Activated CD8-positive, alpha-beta memory T cell treated with anti-CD3 and anti-CD28 coated beads, Interleukin-2, amount 50 U/mL, for 4 hours (primary cell): ENCODE measurements at places on chromosomes 1 and 21.

DNA sequence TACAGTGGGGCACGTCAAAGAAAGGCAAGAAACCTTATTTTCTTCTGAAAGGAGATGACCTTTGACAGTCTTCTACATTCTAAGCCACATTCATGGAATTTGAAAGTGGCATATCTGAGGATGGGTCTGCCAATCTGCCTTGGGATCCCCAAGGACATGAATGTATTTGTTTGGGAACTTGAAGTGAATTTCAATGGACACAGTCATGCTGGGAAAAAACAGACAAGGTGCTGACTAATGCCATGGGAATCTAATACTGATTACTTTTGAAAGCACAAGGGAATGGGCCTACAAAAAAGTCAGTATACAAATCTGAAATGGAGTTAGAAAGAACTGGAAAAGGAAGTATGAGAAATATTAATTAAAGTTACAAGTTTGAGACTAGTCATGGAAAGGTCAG is 128.8 kb downstream of the KCNJ6 start:
- DNase-seq, result no peak

- DNase-seq, result no peak
Observed at GRCh38 chr1:53584777-53585107, 125.5 kb downstream of the DMRTB1 start.

DNA sequence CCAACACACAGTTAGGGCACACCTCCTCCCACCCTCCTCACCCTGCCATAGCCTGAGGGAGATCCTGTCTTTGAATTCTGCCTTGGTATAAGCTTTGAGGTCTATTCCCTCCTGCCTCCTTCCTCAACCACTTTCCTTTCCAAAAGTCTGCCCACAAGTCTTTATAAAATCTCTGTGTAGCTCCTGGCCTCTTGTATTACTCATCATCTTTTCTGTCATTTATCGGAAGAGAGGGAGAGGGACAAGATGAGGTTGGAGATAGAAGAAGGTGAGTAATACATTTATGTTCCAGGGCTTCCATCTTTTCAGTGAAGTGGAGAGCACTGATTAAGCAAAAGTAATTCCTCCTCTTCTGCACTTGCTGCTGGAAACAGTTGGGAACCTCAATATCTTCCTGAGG is 30.5 kb upstream of the EFCAB14 start:
- no peak for DNase-seq

GRCh38 chr1:208318150-208318734 is 74.1 kb upstream of the PLXNA2 start:
- no peak for DNase-seq

DNA sequence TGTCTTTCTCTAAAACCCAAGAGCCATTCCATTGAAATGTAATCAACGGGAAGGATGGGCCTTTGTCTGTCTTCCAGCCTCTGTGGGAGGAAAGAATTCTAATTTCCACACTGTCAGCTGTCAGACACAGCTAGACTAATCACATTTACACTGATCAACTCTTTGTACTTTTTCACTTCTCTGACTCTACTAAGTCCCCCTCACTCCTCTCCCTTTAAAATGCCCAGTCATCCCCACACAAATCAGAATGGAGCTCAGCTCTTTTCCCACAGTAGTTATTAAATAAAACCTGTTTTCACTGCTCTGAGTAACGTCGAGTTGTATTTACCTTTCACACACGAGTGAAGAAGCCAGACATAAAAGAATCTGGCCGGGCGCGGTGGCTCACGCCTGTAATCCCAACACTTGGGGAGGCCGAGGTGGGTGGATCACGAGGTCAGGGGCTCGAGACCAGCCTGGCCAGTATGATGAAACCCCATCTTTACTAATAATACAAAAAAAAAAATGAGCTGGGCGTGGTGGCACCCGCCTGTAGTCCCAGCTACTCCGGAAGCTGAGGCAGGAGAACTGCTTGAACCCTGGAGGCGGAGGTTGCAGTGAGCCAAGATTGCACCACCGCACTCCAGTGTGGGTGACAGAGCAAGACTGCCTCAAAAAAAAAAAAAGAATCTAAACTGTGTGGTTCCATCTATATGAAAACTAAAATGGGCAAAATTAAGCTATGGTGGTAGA is 13.3 kb downstream of the ZBTB8OS start:
- DNase-seq, result no peak

DNA sequence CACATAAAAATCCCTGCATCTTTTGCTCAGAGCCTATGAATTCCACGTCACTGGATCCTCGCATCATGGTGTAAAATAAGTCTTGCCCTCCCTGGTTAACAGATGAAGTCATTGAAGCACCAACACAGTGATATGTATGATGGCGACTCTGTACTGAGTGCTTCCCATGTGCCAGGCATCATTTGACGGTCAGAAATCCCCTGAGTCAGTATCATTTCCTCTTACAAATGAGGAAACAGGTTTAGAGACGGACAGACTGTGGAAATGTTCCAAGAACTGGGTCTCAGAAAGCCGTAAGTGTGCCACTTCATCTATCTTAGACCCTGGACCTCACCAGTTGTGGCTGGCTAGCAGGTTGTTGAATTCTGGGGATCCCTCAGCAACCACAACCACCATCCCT is 5.1 kb upstream of the OLFML2B start:
- DNase-seq, result no peak

- DNase-seq, result no peak
Observed at GRCh38 chr1:156276532-156276931, 6.1 kb downstream of the SMG5 start.

DNA sequence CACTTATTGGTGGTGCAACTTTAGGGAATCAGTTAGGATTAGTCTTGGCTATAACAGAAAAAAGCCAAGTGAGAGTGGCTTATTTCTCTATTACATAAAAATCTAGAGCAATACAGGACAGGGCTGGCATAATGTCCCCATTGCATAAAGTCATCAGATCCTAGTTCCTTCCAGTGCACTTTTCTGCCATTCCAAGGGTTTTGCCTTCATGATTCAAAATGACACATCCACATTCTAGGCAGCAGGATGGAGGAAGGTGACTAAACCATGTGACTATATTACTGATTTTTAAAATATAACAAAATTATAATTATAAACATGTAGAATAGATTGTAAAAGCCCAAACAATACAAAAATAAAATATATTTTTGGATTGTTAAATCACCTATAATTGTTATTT is 18.8 kb downstream of the JUN start:
- no peak for DNase-seq

GRCh38 chr1:46199233-46199749 is 1.1 kb upstream of the POMGNT1 start:
- DNase-seq, result no peak

DNA sequence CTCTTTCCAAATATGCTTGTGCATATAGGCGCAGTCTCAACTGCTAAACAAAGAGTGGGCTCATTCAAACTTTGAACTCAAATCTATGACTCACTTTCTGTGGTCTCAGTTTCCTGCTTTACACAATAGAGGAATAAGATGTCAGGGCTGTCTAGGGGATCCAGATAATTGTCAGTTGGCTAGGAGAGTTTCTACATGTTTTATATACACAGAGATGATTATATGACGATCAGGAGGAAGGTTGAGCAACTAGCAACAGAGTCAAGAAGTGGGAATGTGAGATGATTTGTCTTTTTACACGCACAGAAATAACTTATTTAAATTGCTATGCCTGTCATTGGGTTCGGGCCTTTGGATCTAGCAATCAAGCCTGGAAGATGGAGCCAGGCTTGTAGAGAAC is 299.4 kb upstream of the LYPLAL1 start:
- no peak for DNase-seq

DNA sequence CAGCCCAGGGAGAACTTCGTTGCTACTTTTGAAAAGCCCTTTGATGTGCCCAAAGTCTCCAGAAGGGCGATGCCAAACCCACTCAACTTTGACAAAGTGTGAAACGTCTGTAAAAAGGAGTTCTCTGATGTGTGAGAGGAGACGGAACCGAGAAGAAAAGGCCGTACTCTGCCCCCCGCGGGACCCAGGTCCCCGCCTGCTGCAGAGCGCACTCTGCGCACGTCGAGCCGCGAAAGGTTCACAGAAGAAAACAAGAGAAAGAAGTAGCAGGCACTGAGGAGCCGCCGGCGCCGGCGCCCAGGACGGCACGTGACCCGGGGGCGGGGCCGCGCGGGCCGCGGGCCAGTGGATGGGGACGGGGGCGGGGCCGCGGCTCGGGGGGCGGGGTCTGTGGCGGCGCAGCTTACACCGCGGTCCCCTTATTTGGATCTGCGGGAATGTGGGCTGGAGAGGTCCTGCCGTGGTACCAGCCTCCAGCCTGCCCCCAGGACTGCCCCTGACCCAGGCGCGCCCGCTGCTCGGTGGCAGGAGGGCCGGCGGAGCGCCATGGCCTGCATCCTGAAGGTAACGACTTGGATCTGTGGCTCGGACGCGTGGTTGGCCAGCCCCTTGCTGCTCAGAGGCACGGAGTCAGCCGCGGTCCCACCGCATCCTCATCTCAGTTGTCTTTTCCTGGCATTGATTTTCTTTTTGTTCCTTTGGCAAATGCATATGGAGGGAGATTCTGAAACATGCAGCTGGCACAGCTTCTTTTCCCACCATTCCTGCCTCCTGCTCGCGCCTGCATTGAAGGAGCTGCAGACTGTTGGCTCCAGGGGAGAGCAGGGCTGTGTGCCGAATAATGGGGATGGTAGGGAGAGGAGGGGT is at the start of gene ST6GALNAC3:
TSS of gene ST6GALNAC3 (plus strand) at position 426 of the 867 bp plus-strand sequence.
- peak; percentile 77 for DNase-seq

DNA sequence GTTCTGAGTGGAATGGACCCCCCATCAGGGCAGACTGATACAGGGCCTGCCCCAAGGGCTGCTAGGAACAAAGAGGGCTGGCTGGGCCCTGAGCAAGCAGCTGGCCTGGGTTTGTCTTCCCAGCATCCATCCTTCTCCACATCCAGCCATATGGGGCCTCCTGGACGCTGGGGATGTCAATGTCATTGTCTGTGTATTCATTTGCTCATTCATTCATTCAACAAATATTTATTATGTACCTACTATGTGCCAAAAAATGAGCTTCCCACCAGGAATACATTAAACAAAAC is 15.6 kb upstream of the ECE1 start:
- DNase-seq, result no peak

GRCh38 chr1:157844089-157844830 is 2.7 kb upstream of the CD5L start:
- DNase-seq, result no peak

- DNase-seq, result no peak
Observed at GRCh38 chr1:190168893-190169280, 308.8 kb downstream of the BRINP3 start.

- DNase-seq, result no peak
Observed at GRCh38 chr1:98490099-98490498, 171.4 kb upstream of the SNX7 start.

DNA sequence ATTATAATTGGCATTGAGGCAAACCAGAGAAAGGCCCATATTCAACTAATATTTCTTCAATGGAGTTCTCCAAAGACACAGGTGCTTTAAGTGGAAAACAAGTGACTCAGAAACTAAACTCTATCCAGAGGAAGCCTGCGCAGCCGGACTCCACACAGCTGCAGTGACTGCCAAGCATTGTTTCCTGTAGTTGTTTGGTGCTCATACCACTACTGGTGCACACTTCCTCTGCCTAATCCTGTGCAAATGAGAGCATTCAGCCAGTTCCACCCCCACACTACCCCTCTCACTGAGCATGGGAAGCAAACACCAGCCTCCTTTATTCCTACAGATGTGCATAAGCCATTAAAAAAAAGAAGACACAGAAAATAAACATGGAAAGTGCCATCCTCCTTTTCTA is 102.9 kb downstream of the VAV3 start:
- DNase-seq, result no peak

GRCh38 chr1:237701534-237701933 is 189.2 kb downstream of the ZP4 start:
- DNase-seq, result no peak

DNA sequence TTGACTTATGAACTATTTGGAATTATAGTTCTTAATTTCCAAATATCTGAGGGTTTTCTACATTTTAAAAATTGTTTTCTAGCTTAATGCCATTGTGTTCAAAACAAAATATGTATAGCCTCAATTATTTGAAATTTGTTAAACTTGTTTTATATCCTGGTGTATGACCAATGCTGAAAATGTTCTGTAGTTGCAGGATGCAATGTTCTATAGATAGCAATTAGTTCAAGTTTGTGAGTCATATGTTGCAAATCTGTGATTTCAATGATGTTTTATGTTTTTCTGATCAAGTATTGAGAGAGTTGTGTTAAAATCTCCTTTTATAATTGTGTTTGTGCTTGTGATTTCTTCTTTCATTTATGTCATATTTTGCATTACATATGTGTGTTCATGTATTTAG is 517.5 kb downstream of the ADGRL2 start:
- no peak for DNase-seq

DNA sequence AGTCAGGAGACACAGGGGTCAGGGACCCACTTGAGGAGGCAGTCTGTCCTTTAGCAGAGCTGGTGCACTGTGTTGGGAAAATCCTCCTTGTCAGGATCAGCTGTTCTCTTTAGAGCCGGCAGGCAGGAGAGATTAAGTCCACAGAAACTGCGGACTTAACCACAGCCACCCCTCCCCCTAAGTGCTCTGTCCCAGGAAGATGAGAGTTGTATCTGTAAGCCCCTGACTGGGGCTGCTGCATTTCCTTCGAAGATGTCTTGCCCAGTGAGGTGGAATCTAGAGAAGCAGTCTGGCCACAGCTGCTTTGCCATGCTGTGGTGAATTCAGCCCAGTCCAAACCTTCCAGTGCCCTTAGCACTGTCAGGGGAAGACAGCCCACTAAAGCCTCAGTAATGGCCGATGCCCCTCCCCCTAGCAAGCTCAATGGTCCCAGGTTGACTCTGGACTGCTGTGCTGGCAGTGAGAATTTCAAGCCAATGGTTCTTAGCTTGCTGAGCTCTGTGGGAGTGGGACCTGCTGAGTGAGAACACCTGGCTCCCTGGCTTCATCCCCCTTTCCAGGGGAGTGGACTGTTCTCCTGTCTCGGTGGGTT is 172.8 kb downstream of the ST6GALNAC3 start:
- no peak for DNase-seq

- no peak for DNase-seq
Observed at GRCh38 chr21:35257413-35257812, 208.3 kb upstream of the RUNX1 start.

GRCh38 chr1:242534753-242535152 is 10.3 kb upstream of the PLD5 start:
- no peak for DNase-seq

DNA sequence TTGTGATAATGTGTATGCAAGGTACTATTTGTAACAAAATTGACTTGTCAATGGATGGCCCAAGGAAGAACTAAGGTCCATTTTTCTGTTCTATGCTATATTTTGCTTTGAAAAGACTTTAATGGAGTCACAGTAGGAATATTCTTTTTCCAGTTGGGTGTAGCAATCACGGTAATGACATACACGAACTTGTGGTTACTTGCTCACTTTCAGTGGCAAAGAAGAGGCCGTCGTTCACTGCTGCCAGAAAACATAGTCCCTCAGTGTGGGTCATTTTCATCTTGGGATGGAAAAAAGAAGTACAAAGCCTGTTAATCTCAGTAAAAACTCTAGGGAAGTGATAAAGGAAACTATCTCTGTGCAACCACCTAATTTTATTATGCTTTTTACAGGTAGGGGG is 47.8 kb upstream of the LAMC2 start:
- DNase-seq, result no peak

GRCh38 chr1:45200906-45201500 is 5.4 kb downstream of the ZSWIM5 start:
- no peak for DNase-seq
